Karpas-422 (cell line): ENCODE measurements at places on chromosomes 7 and 10.

- DNase-seq = no peak
Observed at GRCh38 chr7:95238252-95238943, 85.9 kb downstream of the PON1 start.

DNA sequence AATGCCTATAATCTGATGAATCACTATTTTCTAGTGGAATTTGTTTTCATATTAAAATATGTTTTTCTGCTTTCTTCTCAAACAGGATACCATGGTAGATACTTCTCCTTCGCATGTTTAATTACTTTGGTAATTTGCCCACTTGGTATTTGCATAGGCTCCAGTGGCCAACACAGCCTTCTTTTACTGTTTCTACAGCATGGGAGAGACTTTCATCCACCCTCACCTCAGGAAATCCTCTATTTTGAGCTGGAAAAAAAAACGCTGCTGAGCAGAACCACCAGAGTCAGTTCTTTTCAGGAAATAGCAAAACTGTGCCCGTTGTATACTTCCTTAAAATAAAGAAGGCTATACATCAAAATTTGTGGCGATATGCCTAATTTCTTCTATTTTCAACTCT lies 213.3 kb downstream of the MDFIC start:
- no peak for DNase-seq

DNA sequence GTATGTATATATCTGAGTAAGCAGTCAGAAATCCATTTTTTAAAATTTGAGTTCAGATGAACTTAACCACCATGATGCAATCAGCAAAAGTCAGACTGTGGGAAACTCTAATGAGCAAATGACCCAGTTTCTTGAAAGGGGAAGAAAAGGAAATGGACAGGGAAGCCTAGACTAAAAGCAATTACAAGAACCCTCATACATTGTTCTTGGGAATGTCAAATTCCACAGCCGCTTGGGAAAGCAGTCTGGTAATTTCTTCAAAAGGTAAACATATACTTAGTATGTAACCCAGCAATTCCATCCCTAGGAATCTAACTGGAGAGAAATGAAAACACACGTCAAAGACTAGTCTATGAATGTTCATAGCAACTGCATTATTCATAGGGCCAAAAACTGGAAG lies 16.4 kb upstream of the FOXK1 start:
- no peak for DNase-seq

DNA sequence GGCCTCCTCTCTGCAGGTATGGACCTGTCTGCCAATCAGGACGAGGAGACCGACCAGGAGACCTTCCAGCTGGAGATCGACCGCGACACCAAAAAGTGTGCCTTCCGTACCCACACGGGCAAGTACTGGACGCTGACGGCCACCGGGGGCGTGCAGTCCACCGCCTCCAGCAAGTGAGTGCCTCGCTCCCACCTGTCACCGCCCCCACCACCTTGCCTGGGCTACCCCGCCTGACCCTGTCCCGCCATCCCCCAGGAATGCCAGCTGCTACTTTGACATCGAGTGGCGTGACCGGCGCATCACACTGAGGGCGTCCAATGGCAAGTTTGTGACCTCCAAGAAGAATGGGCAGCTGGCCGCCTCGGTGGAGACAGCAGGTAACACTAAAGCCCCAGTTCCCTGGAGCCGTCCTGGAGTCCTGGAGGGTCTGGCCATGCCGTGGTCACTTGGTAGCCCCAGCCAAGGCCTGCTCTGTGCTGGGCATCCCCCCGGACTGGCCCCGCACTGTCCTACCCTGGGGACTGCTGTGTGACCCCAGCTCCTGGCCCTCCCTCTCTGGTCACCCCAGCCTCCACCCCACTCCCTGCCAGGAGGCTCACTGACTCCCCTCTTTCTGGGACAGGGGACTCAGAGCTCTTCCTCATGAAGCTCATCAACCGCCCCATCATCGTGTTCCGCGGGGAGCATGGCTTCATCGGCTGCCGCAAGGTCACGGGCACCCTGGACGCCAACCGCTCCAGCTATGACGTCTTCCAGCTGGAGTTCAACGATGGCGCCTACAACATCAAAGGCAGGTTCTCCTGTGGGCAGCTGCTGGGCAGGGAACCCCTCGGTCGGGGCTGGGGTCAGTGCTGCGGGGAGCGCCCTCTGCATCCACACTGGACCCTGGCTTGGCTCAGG lies 178.0 kb downstream of the RNF216 start:
- no peak for DNase-seq

DNA sequence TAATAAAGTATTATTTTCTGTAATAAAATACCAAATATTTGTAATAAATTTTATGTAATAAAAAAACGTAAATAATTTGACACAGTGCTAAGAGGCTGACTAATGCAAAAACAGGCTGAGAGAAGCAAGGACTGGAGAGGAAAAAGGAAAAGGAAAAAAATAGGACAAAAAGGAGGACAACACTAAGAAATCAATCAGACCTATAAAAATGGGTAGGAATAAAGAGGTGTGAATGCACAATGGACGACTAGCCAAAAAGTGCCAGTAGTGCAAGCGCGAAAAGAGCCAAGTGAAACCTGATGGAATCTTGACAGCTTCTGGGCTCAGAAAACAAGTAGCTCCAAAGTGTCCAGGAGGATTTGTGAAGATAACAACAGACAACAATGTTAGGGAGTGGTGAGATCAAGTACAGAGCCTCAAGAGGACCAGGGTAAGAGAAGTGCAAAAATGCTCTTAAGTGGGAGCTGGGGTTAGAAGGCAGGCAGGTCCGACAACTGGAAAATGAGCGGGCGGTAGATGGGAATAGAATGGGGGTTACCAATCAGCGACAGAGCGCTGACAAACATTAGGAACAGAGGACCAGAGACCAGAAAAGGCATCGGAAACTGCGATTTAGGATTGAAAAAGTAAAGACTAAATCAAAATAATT lies 1.2 kb downstream of the BRAF start:
- DNase-seq = peak; percentile 58

DNA sequence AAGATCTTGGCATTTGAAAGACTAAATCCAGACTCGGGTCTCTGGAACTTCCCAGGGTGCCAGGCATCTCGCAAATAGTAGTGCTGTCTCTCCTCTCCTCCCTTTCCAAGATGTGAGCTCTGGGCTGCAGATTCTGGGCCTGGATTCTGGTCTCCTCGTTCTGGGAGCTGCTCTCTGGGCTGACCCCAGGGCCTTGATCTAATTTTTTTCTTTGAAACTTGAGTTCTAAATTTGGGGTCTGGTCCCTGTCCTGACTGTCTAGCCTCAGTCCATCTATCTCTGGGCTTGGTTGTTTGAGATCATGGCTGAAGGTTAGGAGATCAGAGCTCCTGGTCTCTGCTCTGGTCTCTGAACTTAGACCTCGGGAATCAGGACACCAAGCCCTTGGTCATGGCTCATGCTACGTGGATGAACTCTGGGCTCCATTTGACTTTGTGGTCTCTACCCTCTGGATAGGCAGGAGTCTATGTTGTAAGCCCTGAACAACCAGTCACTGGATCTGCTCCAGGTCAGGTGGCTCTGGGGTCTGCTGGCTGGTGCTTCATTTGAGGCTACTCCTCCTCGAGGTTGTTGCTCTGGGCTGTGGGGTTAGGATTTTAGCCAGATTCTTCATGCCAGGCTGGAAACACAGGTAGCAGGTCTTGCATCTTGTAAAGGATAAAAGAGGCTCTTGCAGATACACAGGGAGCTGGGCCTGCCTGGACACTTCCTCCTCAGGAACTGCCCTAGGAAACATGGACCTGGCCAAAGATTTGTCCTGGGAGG lies 8.0 kb upstream of the MBL2 start:
- no peak for DNase-seq

GRCh38 chr10:24457661-24458318 lies 248.9 kb downstream of the KIAA1217 start:
- no peak for DNase-seq

DNA sequence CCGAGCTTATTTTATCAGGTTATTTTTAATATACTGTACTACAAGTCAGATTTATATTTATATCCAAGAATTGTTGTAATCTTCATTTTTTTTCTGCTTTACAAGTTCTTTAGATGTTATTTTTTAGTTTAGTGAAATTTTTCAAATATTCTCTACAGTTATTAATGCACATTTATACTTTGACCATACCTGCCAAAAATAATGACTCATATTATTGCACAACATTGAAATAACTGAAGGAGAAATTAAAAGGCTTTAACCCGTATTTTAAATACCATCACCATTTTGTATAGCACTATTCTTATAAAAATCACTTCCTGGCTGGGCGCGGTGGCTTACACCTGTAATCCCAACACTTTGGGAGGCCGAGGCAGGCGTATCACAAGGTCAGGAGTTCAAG lies 278.5 kb downstream of the BICC1 start:
- DNase-seq = no peak

DNA sequence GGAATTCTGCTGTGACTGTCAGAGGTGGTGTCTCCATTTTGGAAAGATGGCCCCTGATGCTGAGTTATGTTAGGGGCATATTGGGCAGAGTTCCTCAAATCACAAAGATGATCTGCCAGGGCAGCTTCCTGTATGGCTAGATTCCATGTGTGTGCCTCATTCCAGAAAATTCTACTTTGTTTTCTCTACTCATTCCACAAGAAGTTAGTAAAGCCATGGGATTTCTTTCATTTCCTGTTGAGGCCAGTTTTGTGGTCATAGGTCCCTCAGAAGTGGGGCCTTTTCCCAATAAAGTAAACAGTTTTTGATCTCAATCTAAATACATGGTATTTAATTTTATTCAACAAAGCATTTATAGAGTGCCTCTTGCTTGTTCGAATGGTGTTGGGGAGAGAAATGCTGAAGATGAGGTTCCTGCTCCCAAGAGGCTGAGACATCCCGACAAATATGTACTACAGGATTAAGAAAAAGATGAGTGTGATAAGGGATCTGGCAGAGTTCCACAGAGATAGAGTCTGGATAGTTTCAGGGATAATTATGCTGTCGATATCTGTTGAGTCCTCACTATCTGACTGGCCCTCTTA lies 33.0 kb downstream of the MINDY4 start:
- no peak for DNase-seq

GRCh38 chr7:25714013-25714412 lies 438.0 kb upstream of the NFE2L3 start:
- DNase-seq = no peak
